ENCODE measurements at places on chromosomes 6 and 20.

DNA sequence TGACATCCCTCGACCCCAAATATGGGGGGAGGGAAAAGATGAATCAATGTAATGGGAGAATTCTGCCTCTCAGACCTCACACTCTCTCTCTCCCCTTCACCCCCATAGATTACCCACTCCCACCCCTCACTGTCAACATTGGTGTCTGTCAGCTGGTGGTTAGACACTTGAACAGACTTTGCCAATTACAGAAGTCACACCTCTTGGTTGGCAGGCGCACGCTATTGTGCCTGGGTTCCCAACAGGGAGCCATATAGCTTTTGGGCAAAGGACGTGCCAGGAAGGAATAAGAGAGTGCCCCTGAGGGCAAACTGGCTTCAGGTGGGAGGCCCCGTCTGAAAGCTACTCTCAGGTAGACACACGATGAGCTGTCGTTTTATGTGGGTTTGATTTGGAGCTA is 54.1 kb upstream of the FYN start:
- DNase-seq = no peak

DNA sequence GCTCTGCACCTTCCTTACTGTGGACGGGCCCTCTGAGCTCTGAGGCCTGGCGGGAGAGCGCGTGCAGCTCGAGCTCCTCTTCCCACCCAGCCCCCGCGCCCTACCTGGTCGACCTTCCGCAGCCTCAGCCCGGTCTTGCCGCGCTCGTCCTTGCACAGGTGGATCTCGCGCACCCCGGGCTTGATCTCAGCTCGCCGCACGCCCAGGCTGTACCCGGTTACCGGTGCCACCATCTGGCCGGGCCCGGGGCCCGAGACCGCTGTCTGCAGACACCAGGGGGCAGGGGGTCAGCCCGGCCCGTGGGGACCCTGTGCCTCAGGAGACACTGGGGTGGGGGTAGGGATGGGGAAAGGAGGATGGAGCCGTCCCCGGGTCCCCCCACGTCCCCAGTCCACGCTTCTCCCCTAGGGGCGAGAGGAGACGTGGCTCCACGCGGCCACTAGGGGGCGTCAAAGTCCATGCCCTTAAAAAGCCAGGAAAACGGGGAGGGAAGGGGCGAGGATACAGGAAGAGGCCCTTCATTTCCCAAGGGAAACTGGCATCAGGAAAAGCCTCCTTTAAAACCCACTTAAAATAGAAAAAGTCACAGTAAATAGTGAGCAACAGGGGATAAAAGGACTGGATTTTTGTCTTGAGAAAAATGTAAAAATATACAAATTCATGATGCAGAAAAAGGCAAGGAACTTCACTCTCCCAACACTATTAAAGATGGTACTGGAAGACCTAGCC is 15.5 kb downstream of the SDCBP2 start:
- peak; percentile 76 for DNase-seq

- DNase-seq = no peak
Observed at GRCh38 chr20:36823121-36823520, 49.6 kb upstream of the DSN1 start.

- DNase-seq = no peak
Observed at GRCh38 chr20:37945091-37945547, 42.2 kb downstream of the VSTM2L start.

DNA sequence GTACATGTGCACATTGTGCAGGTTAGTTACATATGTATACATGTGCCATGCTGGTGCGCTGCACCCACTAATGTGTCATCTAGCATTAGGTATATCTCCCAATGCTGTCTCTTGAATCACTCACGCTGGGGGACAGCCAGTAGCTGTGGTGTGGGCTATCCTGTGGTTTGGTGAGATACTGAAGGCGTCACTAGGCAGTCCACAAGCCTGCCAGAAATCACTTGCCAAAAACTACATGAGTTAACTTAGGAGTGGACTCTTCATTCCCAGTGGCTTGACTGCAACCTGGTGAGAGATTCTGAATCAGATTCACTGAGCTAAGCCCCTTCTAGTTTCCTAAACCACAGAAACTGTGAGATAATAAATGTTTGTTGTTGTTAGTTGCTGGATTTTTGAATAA is 191.3 kb downstream of the TSHZ2 start:
- DNase-seq = peak; percentile 61

- no peak for DNase-seq
Observed at GRCh38 chr6:169208011-169208410, 45.6 kb downstream of the THBS2 start.

DNA sequence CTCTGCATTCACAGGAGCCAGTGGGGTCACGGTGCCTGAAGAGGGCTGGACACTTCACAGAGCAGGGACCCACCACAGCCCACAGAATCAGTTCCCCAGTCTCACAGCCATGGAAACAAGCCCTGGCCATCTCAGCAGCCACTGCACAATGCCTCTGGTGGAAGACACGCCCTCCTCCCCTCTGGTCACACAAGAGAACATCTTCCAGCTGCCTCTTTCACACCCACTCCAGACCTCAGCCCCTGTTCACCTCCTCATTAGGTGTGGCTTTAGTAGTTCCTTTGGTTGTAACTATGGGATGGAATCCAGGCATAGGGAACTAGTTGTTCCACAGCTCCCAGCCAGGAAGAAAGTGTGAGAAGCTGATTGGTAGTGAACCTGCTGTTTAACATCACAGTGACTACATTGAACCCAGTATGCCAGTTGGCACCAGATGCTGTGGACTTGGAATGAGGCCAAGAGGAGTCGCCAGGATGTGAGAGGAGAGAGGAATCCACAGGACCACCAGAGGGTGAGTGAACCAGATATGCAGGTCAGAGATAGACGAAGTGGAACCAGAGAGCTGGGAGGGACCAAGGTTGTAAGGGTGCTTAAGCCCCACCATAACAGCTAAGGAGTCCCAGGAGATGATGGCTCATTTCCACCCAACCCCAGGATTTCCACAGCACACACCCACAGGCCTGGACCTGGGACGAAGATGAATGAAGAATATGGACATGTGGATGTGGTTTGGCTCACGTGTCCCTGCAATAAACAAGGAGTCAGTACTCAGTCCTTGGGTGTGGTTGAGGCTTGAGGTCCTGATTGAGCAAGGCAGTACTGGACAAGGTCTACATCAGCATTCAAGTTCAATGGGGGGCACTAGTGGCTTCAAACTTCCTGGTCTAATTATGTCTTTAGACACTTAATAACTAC is 8.8 kb upstream of the BTN3A3 start:
- DNase-seq = no peak

DNA sequence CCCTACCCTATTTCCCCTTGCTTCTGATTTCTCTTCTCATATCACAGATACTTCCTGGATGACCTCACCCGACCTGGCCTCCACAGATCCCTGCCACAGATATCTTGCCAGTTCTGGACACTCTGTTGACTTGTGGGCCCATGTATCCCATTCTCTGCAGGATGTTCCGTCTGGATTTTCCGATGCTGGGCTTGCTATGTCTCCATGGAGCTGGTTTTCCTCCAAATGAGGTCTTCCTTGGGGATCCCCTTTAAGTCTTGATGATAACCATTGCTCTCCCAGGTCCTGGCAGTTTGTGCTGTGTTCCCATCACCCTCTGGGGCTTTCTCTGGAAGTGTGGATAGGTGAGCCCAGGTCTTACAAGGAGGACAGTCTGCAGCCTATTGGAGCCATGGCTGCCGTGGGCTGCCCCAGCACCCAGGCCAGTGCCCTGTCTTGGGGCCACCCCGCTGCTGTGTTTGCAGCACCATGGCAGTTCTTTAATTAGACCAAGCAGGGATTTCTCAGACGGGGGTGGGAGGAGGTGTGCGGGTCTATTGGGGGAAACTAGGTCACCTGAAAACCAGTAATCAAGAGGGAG is 23.9 kb downstream of the PPP1R16B start:
- no peak for DNase-seq

DNA sequence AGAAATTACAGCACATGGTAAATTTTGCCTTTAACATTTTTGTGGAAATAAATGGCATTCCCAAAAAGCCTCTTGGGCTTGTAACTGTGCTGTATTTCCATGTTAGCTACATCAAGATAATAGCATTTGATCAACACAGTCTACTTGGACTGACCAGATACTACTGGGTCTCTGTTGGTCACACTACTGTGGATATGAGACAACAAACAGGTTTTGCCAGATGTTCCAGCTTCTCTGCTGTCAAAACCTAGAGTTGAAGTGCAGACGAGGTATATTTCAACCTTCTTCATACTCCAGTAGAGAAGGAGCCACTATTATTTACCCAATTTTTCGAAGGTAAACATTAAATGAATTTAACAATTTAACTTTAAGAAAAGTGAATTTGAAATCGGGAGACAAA is 284.7 kb upstream of the CITED2 start:
- DNase-seq = no peak

GRCh38 chr20:36210436-36211021 is 25.7 kb upstream of the AAR2 start:
- DNase-seq = no peak

DNA sequence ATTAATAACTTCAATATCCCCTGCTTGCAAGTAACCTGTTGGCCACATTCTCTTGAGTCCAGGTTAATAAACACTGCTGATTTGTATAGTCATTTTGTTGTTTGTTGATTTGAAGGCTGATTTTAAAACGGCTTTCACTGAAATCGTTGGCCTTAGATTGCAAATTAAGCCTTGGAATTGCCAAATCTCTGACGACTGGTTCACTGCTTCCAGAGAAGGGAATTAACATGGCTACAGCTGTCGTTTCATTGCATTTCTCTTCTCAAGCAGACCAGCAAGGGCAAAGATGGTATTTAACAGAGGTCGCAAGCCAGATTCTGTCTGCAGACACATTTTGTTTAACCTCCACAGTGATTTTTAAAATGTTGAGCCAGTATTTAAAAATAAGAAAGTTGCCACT is 470.9 kb downstream of the TFAP2A start:
- no peak for DNase-seq

GRCh38 chr6:170293341-170294231 is 2.7 kb upstream of the DLL1 start:
- DNase-seq = no peak

DNA sequence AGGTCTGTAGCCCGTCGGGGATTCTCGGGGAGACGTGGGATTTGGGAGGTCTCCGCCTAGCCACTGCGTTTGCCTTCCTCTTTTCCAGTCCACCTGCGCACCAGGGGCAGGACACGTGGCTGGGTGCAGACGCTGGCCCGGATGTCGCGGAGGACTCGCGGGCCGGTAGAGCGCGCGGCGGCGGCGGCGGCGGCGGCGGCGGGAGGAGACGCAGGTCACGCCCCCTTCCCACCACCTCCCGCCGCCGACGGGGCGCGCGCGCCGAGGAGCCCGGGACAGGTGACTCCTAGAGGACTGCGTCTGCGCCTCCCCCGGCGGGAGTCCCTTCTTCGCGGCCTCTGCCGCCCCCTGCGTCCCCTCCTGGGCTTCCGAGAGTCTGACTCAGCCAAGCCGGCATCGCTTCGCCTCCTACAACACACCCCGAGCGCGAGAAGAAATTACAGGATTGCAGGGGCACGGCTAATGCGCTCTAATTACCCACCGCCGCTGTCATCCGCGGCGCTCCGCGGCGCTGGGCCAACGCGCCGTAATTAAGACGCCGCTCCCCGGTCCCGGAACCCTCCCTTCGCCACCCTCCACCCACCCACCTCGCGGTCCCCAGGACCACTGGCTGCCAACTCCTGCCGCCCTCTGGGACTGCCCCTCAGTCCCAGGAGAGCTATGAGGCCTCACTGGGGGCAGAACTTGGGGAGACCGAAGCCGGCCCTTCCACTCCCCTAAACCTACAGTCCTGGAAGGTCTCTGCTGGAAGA is 124.5 kb downstream of the MRPL14 start:
- DNase-seq = no peak

GRCh38 chr20:62726716-62727583 is 18.3 kb downstream of the NTSR1 start:
- DNase-seq = no peak

GRCh38 chr20:42083280-42083679 is 465.1 kb upstream of the CHD6 start:
- no peak for DNase-seq

DNA sequence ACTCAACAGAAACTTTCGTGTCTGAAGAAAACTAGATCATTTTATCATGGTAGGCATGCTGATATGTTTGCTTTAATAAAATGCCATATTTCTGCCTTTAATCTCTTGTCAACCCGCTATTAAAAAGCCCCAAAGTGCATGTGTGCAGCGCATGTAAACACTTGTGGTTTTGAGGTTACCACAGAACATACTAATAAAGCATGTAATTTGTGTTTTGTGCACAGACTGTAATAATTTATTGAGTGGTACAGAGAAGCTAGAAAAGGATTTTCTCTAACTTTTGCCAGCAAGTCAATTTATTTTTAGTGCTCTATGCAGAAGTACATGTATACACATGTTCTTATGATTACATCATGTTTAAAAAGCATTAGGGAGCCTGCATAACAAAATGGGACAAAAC is 349.9 kb upstream of the SLC35B3 start:
- no peak for DNase-seq

GRCh38 chr6:100202417-100203194 is 208.6 kb upstream of the MCHR2 start:
- DNase-seq = no peak

- DNase-seq = no peak
Observed at GRCh38 chr6:107173779-107174178, 58.5 kb upstream of the BEND3 start.

- DNase-seq = no peak
Observed at GRCh38 chr6:39029156-39030011, 19.2 kb upstream of the GLP1R start.

DNA sequence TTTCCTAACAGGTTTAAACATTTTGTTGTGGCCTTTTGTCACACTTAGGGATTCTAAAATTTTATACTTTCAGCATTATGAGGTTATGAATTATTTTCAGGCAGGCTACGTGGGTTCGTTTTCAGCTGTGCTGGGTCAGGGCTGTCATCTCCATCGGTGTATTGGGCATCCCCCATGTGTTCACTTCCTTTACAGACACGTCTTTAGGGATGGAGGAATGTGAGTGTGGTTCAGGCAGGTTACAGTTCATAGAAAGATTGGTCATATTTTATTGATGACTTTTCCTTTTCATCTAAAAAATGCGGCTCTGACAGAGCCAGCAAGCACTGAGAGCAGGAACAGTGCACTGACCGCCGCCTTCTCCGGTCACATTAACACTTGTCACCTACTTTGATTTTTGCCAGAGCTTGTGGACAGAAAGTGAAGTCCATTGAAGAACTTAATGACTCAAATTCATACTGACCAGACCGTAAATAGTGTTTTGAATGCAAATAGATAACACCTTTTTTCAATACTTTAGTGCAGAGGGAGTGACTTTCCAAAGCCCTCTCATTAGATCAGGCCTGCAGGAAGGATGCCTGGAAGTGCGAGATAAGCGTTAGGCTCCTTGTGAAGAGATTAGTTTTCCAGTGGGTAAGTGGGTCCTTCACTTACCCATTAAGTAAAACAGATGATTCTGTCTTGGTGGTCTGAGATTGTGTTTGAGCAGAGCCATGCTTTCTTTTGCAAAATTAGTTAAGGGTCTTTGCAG is 113.1 kb downstream of the TIAM2 start:
- no peak for DNase-seq

GRCh38 chr20:14343491-14344065 is 6.2 kb upstream of the FLRT3 start:
- DNase-seq = no peak
